ENCODE measurements at places on chromosomes 13 and 19.
A peak's percentile ranks its signal among the peaks of the same experiment; 100 is the strongest.

DNA sequence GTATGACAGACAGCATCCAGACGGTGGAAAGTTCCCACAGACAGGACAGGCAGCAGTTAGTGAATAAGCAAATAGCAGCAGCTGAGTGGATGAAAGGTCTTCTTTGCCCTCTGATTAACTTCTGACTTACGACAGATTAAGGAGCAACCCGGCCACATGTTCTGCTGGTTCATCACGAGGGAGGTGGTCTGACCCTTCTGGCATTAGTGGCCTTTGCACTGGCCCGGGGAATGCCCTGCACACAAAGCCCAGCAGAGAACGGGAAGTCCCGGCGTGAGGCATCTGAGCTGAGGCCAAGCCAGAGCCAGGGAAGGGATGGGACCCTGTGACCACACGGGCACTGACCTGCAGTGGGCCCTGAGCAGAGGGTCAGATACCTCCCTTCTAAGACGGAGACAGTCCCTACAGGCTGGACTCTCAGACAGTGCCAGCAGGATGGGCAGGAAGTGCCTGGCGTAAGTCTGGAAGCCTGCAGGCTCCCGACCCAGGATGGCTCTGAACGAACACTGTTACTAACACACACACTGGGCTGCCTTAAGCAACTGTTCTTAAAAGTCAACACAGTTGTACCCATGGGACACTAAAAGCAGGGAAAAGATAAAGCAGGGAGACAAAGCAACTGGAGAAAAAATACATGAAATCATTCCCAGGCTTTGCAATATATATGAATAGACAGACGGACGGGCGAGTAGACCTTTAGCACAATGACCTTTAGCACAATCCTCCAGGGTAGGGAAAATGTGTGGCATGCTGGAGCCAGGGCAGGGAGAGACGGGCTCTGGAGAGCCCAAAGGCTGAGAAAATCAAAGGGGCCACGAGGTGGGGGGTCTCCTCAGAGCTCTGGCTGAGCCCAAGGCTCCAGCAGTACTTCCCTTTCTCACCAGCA lies 6.3 kb downstream of the C19orf12 start:
- no peak for DNase-seq

DNA sequence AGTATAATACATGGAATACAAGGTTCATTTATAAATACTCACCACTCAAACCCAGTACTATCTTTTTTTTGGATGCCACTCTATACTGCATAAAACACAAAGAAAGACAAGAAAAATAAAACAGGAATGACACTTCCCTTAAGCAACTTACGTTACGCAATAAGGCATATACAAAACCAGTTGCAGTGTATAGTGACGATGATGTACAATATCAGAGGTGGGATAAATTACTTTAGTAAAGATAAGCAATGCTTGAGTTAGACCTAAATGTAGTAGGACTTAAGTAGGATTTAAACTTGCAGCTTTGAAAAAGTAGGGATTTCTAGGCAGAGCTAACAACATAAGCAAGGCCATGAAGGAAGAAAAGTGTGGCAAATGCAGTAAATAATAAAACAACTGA lies 374.9 kb downstream of the SPRY2 start:
- DNase-seq: no peak

DNA sequence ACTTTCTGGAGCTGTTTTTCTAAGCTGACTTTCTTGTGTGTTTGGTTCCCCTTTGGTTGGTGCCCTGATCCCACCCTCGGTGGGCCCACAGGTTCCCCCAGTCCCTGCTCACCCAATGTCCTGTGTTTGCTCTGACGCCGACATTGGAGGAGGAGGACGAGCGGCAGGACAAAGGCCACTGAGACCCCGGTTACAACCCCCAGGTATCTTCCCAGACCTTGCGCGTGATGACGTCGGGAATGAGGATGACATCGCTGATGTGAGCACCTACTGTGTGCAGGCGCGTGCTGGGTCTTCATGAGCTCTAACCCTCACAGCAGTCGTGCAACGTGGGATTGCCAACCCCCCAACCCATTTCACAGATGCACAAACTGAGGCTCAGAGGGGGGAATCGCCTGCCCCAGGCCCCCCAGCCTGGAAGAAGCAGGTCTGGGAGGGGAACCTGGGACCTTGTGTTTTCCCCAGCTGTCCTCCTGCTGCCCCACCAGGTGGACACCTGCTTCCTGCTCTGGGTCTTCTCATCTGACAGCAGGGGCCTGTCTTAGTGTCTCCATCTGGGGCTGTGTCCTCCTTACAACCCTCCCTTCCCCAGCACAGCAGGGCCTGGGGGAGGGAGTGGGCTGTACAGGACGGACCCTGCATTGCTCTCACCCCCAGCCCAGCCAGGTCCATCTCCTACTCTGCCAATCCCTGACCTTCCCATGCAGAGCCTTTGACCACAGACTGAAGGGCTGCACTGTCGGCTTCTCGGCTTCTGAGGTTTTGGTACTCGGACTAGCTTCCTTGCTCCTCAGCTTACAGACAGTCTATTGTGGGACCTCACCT lies 4.7 kb upstream of the LILRA6 start:
- DNase-seq: no peak

- no peak for DNase-seq
Observed at GRCh38 chr19:28429356-28429755, 783.6 kb downstream of the UQCRFS1 start.

- no peak for DNase-seq
Observed at GRCh38 chr19:52231154-52231910, 38.1 kb upstream of the ZNF766 start.

GRCh38 chr13:43648733-43649132 lies 138.0 kb downstream of the ENOX1 start:
- DNase-seq: no peak

- no peak for DNase-seq
Observed at GRCh38 chr13:45775401-45775963, 73.4 kb downstream of the CBY2 start.

- DNase-seq: no peak
Observed at GRCh38 chr13:94352057-94352456, 127.4 kb downstream of the DCT start.

DNA sequence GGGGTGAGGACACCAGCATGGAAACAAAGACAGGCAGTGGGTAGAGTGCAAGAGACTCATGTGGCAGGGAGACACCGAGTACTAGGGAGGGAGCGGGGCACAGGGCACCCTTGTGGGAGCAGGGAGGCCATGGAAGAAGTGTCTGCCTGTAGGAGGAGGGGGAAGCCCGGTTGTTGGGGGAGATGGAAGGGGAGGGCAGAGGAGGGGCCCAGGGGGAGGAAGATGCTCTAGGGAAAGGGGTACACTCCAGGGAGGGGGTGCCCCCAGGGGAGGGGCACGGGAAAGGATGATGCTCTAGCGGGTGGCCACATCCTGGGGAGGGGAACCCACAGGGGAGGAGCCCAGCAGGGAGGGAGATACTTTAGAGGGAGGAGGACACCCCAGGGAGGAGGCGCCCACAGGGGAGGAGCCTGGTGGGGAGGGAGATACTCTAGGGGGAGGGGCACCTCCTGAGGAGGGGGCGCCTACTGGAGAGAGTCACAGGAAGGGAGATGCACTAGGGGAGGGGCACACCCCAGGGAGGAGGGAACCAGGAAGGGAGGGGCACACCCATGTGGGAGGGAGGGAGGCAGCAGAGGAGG lies 24.9 kb downstream of the CPAMD8 start:
- peak; percentile 23 for DNase-seq

- no peak for DNase-seq
Observed at GRCh38 chr19:53647792-53648191, 16.0 kb downstream of the DPRX start.

Data from femur (tissue), 1 donor.